ENCODE measurements at places on chromosomes 16 and 17.

DNA sequence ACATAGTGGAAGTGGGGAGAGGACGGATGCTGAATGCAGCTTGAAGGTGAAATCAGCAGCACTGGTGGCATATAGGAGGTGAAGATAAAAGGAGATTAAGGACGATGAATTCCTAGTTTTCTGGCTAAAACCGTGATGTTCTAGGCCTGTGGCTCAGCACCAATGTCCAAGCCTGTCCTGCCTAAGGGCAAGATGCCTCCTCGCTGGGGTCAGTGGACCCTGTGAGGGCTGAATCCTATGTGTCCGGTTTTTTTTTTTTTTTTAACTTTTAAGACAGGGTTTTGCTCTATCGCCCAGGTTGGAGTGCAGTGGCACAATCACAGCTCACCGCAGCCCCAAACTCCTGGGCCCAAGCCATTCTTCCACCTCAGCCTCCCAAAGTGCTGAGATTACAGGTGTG, 12.8 kb downstream of the CPNE2 start:
- no peak for DNase-seq

GRCh38 chr17:49707246-49707607, 537 bp downstream of the SLC35B1 start:
- DNase-seq: no peak

- DNase-seq: no peak
These were observed 64.8 kb upstream of the NOG start for GRCh38 chr17:56528696-56529095.

DNA sequence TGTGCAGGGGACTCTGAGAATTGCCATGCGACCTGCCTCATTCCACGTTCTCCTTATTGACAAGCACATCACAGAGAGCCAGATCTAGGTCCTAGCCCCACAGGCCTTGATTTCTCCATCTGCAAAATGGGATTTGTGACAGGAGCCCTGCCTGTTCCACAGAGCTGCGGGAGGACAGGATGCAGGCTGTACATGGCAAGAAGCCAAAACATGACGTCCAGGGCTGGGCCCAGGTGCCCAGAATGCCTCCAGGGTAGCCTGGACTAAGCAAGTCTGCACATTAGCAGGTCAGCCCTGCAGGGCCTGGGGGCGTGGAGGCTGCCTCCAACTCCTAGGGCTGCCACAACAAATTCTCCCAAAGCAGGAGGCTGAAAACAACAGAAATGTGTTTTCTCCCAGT, 235.7 kb upstream of the SDK2 start:
- DNase-seq: no peak

DNA sequence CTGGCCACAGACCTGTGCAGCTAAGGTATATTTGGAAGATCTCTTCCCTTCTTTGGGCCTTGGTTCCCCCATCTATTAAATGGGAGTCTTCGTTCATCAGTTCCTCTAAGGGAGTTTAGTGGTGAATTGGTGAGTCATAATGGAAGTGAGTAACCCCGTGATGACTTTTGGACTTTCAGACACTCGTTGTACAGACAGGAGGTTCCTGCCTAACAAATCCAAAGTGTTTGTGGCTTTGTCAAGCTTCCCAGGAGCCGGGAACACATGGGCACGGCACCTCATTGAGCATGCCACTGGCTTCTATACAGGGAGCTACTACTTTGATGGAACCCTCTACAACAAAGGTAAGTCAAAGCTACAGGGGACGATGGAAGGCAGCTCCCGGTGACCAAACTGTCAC, 40.4 kb downstream of the WSCD1 start:
- no peak for DNase-seq

DNA sequence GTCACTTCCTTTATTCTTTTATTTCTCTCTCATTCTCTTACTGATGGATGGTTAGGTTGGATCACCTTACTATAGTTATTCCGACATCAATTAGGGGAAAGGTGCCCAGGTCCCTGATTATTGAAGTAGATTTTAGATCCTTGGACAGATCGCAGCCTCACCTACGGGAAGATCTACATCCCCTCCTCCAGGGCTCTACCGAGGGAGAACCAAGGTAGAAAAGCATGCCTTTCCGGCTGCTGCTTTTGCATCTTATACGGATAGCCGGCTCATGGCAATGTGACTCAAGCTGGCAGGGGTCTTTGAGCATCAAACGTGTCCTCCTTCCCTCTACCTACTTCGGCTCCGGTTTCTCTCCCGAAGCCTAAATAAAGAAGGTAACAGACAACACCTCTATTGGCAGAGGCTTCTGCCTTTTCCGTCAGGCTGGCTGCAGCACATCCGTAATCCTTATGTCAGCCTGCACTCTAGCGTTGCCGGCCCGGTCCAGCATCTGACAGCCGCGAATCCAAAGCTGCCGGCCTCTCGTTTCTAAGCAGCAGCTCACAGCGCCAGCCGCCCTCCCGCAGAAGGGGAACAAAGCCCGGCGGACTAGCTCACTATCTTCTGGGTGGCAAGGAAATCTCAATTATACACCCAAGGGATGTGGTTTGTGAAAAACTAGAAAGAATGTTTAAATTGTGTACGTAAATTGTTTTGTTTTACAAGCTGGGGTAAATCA, 46.9 kb downstream of the IRX6 start:
- DNase-seq: peak; percentile 76

DNA sequence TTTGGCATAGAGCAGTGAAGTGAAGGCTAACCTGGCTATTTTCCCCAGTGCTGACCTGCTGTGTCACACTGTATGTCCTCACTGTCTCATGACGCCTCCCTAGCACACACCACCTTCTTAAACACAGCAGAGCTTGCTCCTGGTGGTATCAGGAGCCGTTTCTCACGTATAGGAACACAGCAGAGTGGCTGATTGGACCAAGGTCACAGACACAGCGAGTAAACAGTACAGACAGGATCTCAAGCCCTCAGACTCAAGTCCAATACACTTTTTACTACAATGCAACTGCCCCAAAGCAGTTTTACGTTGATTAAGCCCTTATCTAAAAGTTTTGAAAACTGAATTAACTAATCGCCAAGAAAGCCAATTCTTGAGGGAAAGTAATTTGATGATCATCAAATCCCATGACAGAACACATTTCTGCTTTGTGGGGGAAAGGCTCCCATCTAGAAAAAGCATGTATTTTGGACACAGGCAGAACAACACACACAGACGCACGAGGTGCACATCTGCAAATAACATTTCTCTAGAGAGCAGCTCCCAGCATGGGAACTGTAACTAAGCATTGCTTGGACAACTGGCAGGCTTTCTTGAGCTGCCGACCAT, 15.2 kb downstream of the ARHGAP17 start:
- no peak for DNase-seq

DNA sequence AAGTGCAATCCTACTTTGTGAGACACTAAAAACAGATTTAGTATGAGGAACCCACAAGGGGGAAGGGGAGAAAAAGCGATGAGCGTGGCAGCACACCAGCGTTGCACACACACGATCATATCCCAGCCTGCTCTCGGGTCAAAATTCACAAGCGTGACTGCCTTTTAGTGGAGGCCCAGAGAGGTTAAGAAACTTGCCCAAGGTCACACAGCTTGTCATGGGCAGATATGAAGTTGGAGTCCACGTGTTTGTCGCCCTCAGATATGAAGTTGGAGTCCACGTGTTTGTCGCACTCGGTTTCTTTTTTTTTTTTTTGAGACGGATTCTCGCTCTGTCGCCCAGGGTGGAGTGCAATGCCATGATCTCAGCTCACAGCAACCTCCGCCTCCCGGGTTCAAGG, 58.3 kb downstream of the TIMM22 start:
- DNase-seq: no peak

DNA sequence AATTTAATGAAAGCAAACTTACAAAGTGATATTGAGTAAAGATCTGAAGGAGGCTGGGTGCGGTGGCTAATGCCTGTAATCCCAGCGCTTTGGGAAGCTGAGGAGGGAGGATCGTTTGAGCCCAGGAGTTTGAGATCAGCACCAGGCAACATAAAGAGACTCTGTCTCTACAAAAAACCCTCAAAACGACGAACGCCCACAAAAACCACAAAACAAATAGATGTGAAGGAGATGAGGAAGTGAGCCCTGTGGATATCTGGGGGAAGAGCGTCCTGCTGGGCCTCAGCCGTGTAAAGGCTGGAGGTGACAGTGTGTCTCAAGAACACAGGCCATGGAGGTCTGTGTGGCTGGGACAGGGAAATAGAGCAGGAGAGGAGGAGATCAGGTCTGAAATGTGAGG, 68.8 kb downstream of the ITFG1 start:
- DNase-seq: no peak

- DNase-seq: no peak
These were observed 874 bp downstream of the WWP2 start for GRCh38 chr16:69762814-69763598.

GRCh38 chr16:67865318-67865717, 7.5 kb upstream of the EDC4 start:
- DNase-seq: peak; percentile 47

DNA sequence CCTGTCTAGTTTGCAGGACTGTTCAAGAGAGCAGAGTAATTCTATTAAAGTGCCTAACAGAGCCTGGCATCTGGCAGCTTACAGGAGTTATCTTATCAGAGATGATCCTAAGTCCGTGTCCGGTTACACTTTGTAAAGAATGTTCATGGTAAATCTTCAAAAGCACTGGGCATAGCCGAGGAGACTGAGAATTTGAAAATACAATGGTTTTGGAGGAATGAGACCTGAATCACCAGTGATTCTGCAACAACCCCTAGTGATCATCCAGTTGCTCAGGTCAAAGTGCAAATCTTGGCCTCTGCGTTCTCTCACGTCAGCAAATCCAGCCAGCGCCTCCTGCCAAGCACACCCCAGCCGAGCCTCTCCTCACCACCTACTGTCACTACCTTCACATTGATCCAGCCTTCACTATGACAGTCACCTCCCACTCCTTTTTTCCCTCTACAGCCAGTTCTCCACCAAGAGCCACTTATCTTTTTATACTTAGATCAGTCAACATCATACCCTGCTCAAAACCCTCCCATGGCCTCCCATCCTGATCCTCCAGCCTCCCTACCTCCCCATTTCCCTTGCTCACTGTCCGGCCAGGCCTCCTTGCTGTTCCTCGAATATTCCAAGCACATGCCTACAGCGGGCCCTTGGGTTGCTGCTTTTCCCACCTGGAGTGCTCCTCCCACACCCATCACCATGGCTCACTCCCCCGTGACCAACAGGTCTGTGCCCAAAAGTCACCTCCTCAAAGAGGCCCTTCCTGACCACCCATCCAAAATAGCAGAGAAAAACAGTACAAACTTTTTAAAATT, 57.4 kb upstream of the ERN1 start:
- DNase-seq: no peak

DNA sequence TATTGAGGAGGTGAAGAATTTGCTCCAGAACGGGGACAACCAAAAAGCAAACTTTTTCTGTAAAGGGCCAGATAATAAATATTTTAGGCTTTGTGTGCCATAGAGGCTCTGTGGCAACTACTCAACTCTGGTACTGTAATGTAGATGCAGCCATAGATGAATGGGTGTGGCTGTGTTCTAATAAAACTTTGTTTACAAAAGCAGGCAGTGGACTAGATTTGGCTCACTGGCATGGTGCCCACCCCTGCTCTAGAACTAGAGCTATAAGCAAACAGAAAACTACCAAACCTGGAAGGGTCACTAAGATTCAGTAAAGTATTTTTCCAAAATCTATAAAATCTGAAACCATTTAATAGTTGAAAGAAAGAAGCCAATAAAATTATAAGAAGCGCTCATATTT, 24.6 kb upstream of the SMURF2 start:
- no peak for DNase-seq

DNA sequence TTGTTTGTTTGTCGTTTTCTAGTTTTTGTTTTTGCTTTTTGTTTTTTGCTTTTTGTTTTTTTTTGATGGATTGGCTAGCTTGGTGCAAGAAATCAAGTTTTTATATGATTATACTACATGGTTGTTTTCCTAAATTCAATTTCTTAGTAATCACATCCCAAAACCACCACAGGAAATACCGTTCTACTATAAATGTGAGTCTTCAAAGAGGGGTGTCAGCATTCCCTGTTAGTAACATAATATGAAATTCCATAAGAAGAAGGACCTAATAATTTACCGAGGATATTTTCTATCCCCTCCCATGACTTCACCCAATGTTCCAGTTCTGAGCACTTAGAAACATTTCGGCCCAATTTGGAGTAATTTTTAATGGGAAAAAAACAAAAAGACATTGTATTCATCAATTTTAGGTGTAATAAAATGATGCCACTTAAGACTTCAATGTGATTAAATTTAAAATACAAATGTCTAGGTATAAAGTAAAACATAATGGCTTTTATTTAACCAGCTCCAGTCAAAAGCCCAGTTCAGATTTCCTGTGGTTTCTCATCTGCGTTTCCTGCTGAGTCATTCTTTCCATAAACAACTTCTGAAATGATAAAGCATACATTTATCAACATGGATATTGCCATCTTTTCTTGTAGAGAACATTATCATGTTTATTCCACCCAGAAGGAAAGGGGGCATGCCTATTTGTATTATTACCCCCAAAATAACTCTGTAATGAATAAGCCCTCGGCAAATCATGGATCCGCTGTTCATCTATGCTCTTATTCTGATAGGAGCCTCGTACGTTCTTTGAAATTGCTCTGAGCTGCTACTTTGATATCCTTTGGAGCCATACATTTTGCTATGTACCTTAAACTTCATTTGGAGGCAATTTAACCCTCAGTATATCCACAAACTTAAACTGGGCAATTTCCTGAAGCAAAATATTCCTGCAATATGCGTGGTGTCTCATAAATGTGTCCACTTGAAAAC, 28.1 kb downstream of the HSBP1 start:
- DNase-seq: peak; percentile 72
